Activated B cell treated with CpG ODN at 0.5 μM for 24 hours (primary cell): ENCODE measurements at places on chromosomes 13 and 19.

GRCh38 chr19:41327576-41328156 lies 17.7 kb downstream of the CCDC97 start:
- DNase-seq, result peak; percentile 77

- no peak for DNase-seq
Measured at GRCh38 chr13:99063952-99064351, 86.1 kb upstream of the DOCK9 start.

DNA sequence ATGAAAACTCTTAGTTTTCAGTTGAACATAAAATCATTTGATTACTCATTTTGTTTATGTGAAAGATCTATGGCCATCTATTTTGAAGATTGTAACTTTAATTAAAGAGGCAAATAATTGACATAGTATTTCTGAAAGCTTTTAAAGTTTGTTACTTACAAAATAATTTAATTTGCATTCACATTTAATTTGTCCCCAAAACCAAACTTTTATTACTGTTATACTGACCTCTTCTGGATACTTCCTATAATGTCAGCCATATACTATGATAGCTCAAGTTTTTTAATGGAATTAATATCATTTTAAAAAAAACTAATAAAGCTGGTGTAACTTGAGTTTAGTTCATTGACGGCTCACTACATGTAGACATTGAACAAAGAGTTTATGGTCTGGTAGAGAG lies 4.9 kb upstream of the SGCG start:
- DNase-seq, result no peak

GRCh38 chr19:17075035-17075863 lies at the start of the genes HAUS8 and MYO9B:
HAUS8 (minus strand) TSS chr19:17075452; CDS start chr19:17075422, 30 bp downstream.
MYO9B (plus strand) TSS chr19:17075777; CDS start chr19:17101718, 25,941 bp downstream.
- DNase-seq, result peak; percentile 98

DNA sequence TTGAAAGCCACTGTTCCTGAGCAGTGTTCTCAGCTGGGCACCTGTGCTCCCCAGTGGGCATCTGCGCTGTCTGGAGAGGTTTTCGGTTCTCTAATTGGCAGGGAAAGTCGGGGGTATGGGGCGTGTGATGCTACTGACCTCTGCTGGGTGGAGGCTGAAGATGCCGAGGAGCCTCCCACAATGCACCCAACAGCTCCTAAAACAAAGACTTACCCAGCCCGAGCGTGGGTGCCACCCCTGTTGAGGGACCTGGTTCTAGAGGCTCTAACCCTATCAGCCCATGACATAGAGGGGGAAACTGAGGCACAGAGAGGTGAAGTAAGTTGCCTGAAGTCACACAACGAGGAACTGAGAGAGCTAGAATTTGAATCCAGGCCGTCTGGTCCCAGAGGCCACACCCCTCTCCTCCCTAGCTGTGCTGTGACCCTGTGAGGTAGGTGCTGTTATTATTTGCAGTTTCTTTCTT lies 2.3 kb downstream of the SPACA4 start:
- DNase-seq, result peak; percentile 52

DNA sequence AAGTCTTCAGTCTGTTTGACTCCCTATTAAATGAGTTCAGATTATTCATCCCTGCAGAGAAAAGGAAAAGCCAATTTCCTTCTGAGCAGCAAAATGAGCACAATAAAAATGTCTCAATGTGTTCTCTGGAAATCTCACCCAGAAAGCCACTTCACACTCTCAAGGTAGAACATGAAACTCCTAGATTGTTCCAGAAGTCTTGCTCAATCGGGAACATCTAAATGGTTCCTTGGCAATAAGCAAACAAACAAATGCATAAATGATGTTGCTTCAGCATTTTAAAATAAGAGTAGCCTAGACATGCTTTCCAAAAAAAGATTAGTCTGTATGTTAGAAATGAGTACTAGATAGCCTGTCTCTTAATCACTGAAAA lies 59.7 kb upstream of the TNFRSF19 start:
- no peak for DNase-seq

- DNase-seq, result no peak
Measured at GRCh38 chr19:47765523-47766358, 12.8 kb upstream of the SELENOW start.

DNA sequence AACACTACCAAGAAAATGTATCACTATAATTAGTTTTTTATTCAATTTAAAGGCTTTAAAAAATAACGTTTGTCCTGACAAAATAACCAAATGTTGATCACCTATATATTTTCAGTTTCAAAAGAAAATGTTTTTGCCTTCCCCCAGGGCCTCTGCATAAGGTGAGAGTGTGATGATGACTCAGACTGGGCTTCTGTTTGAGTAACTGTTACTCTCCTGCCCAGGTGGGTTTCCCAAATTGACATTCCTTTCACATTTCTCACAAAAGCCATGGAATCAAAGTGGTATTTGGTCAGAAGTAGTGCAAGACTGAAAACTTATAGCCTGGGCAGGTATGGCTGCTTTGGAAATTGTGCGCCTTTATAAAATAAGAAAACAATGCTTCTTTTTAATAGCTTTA lies 180.6 kb downstream of the COG6 start:
- DNase-seq, result no peak

GRCh38 chr13:45016792-45017425 lies 27.6 kb downstream of the GPALPP1 start:
- no peak for DNase-seq

DNA sequence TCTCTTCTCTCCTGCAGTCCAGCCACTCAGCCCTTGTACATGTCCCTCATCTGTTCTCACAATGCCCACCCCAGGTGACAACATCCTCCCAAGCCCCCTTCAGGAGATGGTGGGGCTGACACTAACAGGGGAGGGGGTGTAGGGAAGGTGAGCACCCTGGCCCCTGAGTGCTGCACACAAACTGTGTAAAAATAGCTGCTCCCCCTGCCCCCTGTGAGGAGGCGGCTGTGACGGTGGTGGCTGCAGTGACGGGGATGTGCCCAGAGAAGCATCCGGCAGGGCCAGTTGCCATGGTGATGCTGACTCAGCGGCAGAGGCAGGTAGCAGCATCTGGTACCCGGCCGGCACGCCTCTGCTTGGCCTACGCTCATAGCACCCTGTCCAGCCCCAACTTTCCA lies 13.0 kb upstream of the JUND start:
- DNase-seq, result peak; percentile 74

- no peak for DNase-seq
Measured at GRCh38 chr19:57419439-57419838, 8.5 kb downstream of the ZNF17 start.

- no peak for DNase-seq
Measured at GRCh38 chr13:113765564-113765910, 6.5 kb downstream of the TMEM255B start.

- DNase-seq, result no peak
Measured at GRCh38 chr19:33691736-33692135, 70.0 kb downstream of the CHST8 start.

DNA sequence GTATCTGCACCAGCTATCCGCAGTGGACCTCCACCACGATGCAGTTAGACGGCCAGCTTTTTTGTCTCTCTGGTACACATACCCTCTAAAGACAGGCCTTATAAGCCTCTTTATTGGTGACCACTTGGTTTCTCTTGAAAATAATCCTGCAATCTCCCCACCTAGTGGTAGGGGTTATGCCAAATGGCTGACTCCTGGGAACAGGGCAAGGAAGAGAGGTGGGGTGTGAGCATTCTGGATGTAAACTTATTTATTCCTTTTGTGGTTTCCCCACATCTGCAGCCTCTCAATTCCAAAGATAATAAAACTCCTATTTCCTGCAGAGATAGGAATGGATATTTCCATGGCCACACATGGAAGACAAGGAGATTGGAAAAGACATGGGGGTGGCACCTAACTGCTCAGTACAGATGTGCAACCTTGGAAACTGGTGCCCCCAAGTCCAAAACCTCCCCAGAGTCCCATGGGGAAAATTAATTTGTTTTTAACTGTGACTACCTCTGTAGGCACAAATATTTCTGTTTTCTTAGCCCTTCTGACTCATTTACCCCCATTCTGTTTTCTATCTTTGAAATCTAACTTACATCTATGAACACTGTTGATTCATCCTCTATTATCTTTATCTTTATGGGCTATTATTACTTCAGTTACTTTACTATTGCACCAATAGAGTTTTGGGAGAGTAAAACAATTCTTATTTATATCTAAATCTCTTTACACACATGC lies 112.7 kb upstream of the TSHZ3 start:
- DNase-seq, result no peak

DNA sequence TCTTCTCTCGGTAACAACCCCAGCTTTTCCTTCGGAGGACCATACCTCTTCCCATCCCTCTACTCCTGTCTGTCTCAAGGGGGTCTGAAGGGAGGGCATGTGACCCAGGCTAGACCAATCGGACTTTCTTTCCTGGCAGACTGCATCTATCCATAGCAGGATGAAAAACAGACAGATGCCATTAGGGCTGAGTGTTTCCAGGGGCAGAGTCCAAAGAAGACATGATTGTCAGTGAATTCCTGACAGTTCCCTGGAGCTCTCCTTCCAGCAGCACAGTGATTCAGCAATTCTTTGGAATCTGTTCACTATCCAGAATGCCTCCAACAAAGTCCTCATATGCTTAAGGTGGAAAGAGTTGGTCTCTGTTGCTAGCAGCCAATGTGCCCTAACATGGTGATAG lies 189.8 kb downstream of the KCTD12 start:
- no peak for DNase-seq

DNA sequence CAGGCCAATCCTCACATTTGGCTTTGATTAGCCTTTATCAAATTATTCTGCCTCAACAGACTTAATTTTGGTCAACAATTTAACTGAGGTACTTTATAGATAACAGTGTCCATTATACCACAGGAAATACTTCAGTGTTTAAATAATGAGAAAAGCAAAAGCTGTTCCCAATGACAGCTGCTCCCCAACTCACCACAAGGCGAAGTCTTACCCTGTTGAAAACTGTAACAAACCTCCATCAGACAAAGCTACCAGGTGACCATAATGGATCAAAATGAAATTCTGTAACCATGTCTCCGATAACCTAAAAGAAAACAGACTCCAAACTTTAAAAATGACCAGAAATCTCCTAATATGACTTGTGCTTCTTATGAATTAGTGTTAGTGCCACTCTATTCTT lies 50.3 kb downstream of the ZNF44 start:
- no peak for DNase-seq

- no peak for DNase-seq
Measured at GRCh38 chr19:31372246-31372781, 23.1 kb upstream of the TSHZ3 start.

- no peak for DNase-seq
Measured at GRCh38 chr13:20456737-20457136, 68.9 kb downstream of the CRYL1 start.

- no peak for DNase-seq
Measured at GRCh38 chr13:41785402-41786172, 175.3 kb downstream of the VWA8 start.

- DNase-seq, result no peak
Measured at GRCh38 chr19:12969292-12969988, at the start of gene DAND5. DAND5 (plus strand) TSS chr19:12969576; CDS start chr19:12969661, 85 bp downstream.

- no peak for DNase-seq
Measured at GRCh38 chr13:32590266-32590665, 4.0 kb downstream of the PDS5B start.

DNA sequence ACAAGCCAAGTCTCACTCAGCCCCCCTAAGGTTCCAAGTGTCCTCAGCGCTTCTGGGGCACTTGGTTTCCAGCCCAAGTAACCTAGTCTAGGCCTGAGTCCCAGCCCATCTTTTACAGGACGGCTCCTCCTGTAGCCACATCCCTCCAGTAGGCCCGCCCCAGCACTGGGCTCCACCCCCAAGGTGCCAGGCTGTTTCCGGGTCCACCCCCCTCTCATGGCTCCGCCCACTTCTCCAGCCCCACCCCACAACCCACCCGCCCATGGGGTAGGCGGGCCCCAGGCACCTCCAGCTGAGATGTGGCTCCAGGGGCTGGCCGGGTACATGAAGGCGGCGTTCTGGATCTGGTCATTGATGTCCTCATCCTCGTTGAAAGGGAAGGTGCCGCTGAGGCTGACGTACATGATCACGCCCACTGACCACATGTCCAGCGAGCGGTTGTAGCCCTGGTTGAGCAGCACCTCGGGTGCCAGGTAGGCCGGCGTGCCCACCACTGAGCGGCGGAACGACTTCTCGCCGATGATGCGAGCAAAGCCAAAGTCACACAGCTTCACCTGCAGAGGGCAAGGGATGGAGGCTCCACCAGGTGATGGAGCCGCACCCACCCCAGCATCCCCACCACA lies 17.2 kb upstream of the DACT3 start:
- DNase-seq, result peak; percentile 42

GRCh38 chr13:46855166-46855565 lies 41.7 kb downstream of the HTR2A start:
- no peak for DNase-seq
